Stimulated activated CD8-positive, alpha-beta memory T cell treated with anti-CD3 and anti-CD28 coated beads, Interleukin-2, amount 100 ng/mL, for 1 hour (primary cell): ENCODE measurements at places on chromosomes 11 and 22.

DNA sequence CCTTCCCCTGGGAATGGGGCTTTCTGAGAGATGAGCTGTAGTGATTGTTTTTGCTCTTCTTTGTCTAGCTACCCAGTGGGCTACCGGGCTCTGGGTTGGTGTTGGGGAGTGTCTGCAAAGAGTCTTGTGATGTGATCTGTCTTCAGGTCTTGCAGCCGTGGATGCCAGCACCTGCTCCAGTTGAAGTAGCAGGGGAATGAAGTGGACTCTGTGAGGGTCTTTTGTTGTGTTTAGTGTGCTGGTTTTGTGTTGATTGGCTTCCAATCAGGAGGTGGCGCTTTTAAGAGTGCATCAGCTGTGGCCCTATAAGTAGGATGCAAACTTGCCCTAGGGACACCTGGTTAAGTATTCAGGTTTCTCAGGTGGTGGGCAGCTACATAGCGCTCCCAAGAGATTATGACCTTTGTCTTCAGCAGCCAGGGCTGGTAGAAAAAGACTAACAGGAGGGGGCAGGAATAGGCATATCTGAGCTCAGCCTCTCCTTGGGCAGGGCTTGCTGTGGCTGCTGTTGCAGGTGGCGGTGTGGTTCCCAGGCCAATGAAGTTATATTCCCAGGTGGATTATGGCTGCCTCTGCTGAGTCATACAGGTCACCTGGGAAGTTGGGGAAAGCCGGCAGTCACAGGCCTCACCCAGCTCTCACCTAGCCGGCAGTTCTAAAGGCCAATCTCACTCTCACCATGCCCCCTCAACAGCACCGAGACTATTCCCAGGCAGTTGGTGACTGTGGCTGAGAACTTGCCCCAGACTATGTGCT lies 315.7 kb upstream of the C11orf87 start:
- DNase-seq = no peak

GRCh38 chr11:117099696-117100095 lies 1.5 kb upstream of the SIK3 start:
- DNase-seq = no peak

DNA sequence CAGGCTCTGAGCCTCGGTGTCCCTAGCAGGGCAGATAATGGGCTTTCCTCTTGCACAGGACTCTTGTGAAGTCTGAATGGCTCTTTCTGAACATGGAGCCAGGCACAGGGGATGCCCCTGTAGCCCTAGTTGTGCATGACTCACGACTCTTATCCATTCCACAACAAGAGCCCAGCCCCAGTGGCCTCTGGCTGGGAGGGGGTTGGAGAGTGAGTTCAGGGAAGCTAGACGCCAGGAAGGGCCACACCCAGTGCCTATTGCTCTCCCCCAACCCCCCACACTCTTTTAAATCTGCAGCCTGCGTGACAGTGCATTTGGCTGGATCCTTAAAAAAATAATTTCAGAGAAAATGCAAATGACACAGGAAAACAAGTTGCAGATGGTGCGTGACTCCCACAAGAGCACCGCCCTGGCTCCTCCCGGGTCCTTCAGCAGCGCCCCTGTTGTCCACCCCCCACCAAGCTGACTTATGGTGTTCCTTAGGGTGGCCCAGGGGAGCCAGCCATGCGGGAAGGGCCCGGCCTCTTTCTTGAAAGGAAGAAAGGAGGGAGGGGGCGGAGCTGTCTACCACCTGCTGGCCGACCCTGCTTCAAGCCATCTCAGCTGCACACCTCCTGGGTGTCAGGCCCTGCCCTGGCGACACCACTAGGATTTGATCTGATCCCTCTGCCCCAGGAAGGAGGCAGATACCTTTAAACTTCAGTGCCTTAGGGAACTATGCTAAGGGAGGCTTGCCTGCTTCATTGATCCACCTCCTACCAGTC lies 74.7 kb downstream of the MN1 start:
- DNase-seq = no peak

GRCh38 chr22:50169774-50170341 lies 673 bp upstream of the PANX2 start:
- no peak for DNase-seq

DNA sequence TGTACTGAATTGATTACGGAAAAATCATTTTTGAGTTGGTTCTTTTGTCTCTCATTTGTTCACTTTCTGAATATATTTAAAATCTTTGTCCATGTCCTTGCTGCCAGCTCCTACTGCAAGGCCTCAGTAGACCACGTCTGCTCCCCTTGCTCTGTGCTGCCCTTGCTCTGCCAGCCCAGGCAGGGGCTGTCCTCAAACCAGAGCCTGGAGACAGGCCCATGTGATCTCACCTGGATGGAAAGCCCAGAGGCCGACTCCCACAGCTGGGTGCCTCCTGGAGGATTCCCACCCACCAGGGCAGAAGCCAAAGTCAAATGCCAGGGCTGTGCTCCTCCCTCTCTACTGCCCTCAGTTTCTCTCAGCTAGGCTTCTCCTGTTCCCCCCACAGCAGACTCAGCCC lies 141.8 kb downstream of the NTM start:
- no peak for DNase-seq

DNA sequence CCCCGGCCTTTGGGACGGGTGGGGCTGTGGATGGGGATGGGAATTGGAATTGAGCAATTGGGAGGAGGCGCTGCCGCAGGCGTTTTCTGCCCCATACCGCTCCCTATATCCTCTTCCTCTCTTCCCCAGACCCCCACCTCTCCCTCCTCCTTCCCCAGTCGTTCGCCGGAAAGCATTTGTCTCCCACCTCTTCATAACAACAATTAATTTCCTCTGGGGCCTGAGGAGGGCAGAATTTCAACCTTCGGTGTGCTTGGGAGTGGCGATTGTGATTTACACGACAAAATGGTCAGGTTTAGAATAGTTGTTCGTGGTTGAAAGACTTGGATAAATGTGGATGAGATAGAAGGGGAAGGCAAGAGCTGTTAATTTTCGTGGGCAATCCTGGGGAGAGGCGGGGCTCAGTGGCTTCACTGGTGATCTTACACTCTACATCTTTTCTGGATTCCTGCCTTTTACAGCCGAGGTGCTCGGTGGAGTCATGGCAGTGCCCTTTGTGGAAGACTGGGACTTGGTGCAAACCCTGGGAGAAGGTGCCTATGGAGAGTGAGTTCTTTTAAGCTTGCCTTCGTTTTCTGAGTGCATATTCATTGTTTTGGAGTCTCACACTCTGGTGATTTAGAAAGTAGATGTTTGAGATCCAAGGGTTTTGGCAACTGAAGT lies 1.5 kb downstream of the CHEK1 start:
- DNase-seq = no peak

GRCh38 chr11:20045098-20045688 lies 115.1 kb downstream of the DBX1 start:
- DNase-seq = no peak

- no peak for DNase-seq
These were observed 3.2 kb downstream of the JOSD1 start for GRCh38 chr22:38697425-38698089.

DNA sequence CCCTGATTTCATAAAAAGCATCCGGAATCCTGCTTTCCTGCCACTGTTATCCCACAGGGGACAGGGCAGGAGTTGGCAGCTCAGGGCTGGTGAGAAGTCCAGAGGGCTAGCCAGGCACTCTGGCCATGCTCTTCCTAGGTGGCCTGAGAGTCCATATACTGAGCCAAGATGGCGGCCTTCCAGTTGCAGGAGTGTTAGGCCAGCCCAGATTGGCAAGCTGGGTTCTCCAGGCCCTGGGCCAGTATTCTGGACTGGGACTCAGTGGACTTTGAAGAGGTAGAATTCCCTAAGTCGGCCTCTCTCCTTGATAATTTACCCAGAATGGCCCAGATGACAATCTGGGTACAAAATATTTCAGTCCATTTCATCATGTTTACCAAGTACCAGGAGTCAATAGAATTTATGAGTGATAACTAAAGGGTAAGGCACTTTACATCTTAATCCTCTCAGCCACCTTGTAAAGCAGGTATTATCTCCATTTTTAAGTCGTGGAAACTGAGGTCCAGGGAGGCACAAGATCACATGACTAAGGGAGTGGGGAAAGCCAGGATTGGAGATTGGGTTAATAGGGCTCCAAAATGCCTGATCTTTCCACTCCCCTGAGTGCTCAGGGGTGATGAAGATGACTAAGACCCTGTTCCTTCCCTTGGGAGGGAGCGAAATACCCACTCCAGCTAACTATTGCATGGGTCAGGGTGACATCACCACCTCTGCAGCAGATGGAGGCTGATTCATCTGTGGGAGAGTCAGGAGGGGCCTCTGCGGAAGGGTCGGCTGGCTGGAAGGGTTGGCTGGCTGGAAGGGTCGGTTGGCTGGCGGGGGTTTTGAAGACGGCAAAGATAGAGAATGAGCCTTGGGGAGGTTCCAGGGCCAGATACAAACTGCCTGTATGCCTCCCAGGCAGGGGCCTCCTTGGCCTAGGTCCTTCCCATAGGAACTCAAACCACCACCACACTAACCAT lies 1.2 kb upstream of the MICALL1 start:
- DNase-seq = no peak

GRCh38 chr11:34345991-34346480 lies 11.8 kb downstream of the ABTB2 start:
- no peak for DNase-seq

DNA sequence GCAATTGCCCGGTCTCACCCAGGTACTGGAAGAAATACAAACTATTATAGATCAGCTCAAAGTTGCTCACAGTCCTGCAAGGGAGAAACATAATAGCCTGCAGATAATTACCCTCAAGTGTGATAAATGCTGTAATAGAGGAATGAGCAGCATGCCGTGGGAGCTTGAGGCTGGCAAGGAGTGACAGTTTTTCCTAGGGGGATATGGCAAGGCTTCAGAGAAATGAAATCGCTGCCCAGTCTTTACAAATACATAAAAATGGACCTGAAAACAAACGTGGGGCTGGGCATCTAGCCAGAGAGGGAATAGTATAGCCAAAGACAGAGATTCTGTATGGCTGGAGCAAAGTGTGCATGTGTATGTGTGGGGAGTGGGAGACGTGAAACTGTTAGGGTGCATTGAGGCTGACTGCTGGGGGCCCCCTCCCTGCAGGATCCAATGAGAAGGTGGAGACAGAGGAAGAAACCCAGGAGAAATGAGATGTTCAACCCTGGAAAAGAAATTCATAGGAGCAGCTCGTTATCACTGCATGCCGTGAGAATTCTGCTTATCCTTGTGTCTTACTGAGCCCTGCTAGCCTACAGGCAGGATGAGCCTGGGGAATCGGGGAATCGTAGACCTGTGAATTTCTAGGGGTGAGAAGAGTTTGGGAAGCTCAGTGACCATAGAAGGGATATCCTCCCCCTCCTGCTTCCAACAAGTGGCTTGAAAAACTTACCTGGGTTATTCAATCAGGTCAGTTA lies 167.0 kb downstream of the LDLRAD3 start:
- no peak for DNase-seq

DNA sequence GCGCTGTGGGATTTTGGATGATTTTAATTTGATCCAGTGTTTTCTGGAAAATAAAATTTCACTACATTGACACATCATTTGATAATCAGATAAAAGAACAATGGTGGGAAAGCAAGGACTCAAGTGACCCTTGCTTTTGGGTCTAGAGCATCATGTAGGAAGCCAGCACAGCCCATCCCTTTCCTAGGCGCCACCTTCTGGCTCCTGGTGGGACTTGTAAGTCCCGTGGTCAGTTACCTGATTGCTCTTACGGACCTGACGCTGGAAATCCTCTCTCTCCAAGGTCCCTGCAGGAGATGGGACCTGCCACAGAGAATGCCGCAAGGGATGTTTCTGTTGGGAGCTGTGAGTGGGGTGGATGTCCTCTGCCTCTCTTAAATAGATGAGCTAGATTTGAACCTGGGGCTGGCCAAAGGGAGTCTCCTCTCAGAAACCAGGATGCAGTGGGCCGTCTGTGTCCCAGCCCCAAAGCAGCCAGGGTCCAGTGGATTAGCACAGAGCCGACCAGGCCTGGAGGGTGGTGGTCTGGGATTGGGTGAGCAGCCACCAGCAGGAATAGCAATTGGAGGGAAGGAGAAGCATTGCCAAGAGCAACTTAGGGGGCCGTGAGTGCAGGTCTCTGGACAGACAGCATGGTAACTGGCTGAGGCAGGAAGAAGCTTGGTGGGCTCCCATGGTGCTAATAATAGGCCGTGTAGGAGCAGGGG lies 21.7 kb downstream of the TIMP3 start:
- DNase-seq = no peak

DNA sequence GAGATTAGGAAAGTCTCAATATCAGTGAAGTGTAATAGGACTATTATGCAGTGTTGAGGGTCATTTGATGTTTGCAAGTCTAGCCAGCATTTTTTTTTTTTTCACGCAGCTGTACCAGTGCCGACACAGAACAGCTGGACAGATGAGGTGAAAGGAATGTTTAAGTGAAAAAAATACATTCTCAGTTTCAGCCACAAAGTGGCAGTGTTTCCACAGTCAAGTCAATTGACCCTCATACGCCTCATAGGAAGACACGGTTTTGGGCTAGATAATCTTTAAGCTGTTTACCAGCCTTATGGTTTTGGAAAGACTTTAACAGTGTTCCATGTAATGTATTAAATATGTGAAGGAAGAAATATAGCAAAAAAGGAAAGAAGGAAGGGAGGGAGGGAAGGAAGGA lies 349.9 kb upstream of the ANO3 start:
- no peak for DNase-seq

- no peak for DNase-seq
These were observed 36.2 kb upstream of the CSNK2A3 start for GRCh38 chr11:11389238-11389637.

- no peak for DNase-seq
These were observed 527.8 kb downstream of the BRD1 start for GRCh38 chr22:49299821-49300231.

GRCh38 chr11:109818290-109818689 lies 274.9 kb upstream of the ZC3H12C start:
- DNase-seq = no peak

- no peak for DNase-seq
These were observed 13.2 kb upstream of the TSKU start for GRCh38 chr11:76769645-76770586.

GRCh38 chr22:44954149-44954548 lies 55.7 kb downstream of the PHF21B start:
- no peak for DNase-seq

DNA sequence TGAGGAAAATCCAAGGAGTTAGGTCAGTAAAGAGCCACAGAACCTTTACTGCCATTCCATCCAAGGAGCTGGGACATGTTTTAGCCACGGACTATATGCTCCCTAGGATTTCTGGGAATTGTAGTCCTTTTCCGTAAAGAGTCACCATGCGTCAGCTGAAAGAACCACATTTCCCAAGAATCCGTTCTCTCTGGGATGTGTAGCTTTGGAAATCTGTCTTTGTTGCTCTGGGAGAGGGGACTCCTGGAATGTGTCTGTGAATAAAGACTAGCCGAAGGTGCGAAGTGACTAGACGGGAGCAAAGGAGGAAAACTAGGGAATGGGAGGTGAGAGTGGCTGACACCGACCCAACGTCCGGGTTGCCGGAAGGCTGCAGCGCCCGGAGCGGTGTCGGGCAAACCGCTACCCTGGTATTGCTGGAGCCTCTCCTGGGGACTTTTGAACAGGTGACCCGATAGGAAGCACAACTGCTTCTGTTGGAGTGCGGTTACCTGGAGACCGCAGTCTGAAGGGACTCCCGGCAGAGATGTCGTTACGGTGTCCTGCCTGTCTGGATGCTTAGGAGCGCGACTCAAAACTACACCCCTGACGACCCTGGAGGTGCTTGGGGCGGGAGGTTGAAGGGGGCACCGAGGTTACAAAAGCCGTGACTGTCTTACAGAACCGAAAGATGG lies at the start of gene IFTAP:
TSS of gene IFTAP (plus strand) at position 187 of the 674 bp plus-strand sequence. CDS start 15,602 bp downstream, outside the sequence.
- no peak for DNase-seq

GRCh38 chr11:32178692-32179091 lies 87.8 kb downstream of the RCN1 start:
- no peak for DNase-seq

- DNase-seq = no peak
These were observed 64.8 kb downstream of the LRRC4C start for GRCh38 chr11:41394521-41395195.

- no peak for DNase-seq
These were observed 1656.9 kb upstream of the RAG2 start for GRCh38 chr11:38254913-38255312.

GRCh38 chr11:78906566-78906965 lies 331.9 kb upstream of the NARS2 start:
- DNase-seq = no peak
